ENCODE measurements at places on chromosomes 7 and 10.

DNA sequence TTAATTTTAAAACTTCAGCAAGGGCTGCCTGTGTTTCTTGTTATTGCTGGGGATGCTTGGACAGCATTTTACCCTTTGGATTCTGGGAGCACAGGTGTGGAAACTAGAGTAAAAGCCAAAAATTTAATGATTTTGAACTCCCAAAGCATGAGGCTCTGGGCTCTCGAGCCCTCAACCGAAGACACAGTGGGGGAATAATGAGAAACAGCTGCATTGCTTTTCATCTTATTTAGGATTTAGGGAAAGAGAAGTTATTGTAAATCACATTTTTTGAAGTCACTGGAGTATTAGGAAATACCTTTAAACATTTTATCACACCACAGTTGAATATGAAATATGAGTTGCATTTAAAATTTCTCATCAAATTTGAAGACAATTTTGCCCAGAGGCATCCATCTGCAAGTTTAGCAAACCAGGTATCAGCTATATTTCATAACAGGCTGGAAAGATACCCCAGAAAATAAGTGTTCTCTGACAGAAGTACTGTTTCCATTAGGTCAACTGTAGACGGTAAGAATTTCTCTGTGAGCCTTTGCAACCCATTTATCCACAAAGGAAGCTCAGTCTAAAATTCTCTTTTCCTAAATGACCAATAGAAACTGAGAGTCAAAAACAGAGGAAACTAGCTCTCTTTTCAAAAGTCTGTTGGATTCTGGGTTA, 290.6 kb upstream of the PHYHIPL start:
- DNase-seq = no peak

DNA sequence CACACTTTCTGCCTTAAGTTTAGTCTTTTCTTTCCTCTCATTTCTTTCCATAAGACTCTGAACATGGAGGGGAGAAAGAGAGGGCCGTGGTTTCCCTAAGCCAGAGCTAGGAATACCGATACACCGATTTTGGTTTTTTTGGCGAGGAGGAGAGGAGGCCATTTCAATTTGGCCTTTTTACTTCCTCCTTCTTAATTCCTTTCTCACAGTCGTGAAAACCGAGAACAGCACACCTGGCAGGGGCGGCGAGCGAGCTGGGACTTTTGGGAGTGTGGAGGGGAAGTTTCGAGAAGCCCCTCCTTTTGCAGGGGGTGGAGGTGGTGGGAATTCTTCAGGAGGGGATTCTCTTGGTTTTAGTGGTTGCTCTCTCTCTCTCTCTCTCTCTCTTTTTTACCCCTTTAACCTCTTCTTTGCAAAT, 6.2 kb downstream of the GATA3 start:
- DNase-seq = no peak

- peak; percentile 63 for DNase-seq
Observed at GRCh38 chr10:88913127-88913526, 33.1 kb downstream of the STAMBPL1 start.

- no peak for DNase-seq
Observed at GRCh38 chr7:50533866-50534265, 31.3 kb downstream of the DDC start.

- no peak for DNase-seq
Observed at GRCh38 chr10:62433901-62434300, 59.7 kb downstream of the ZNF365 start.

DNA sequence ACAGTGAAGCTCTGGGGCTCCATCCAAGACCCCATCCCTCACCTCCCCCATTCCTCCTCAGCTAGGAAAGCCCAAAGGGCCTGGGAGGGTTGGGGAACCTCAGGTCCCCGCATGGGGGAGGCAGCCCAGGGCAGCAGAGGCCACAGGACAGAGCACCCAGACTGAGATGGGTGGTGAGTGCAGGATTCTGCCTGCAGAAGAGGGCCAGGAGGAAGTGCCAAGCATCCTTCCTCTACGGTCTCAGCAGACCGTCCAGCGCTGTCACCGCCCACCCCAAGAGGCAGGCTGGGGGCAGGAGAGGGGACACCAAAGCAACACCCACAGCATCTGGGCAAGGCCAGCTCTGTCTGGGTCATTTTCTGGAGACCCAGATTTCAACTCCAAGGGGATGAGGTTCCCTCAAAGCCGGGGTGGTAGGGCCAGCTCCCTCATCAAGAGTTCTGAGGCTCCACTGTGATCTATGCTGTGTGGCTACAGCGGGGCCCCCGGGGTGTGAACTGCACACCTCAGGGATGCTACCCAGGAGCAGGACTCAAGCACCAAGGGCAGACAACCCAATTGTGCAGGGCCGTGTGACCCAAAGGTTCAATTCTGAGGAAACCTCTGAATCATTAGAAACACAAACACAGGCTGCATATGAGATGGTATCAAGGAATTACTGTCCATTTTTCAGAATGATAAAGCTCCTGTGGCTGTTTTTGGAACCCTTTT, 46.8 kb downstream of the CAMK2B start:
- DNase-seq = no peak

DNA sequence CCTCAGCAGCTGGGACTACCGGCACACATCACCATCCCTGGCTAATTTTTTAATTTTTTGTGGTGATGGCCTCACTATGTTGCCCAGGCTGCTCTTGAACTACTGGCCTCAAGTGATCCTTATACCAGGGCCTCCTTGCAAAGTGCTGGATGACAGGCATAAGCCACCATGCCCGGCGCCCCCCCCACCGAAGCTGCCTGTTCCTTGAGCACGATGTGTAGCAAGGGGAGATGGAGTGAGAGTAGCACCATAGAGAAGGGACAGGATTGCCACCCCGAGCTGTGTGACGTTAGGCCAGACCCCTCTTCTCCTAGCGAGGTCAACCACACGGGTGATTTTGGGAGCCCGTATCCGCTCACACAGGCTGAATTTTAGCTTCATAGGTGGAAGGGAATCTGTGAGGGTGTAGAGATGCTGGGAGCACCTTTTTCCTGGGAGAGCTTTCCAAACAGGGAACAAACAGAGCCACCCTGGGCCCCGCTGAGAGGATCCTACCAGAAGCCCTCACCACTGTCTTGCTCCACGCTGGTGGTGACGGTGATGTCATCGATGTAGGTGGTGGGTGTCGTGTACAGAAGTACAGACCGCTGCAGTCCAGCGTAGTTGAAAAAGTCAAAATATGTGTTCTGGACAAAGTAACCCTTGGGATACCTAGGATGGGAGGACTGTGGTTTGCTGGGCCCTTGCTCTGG, 3.0 kb downstream of the GUSB start:
- no peak for DNase-seq

GRCh38 chr10:86447432-86447831, 74.2 kb downstream of the WAPL start:
- no peak for DNase-seq

DNA sequence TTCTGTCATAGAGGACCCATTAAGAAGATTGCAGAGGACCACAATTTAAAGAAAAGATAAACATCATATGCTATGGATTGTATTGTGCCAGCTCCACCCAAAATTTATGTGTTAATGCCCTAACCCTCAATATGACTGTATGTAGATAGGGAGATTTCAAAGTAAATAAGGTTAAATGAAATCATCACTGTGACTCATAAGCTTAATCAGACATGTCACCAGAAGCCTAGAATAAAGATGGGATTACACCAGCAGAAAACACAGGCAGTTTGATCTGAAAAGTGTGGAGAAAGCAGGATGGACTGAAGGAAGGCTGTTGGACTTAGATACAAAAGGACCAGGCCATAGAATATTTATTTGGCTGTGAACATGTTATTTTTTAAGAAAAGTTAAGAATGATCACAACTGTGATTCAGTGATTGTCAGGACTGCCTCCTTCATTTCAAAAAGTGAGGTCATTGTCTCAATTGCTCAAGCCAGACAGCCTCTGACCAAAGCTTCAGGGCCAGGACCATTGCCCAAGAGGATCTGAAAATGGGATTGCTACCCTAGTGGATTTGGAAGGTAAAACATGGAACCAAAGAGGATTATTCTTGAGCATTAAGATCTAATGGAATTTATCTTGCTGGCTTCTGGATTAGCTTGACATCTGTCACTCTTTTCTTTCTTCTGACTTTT, 270.8 kb upstream of the POM121L12 start:
- DNase-seq = no peak

DNA sequence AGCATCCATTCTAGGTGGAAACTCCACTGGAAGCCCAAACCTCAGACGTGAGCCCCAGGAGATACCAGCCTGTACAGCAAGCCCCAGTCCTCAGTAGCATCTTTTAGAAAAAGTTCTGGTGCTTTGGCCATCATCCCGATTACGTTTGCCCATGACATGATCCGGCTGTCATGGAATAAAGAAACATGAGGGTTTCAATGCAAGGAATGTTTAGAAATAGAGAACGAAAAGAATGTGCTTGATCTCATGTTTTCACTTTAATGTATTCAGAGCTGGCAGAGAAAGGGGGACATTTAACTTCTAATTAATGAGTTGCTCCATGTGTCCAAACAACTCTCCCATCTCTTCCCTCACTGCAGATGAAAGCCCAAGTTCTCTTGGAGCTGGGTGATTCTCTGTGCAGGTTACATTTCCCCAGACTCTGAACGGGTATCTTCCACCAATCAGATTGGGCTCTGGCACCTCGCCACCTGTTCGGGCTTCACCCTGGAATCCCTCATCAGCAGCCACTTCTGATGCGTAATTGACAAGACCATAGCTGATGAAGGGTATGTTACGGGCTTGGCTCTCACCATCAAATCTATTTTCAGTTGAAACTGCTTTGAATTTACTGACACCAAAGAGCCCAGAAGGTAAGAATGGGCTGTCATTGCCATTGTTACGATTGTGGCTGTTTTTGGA, 165.3 kb downstream of the PLXNA4 start:
- DNase-seq = no peak

GRCh38 chr10:58531084-58531695, 18.5 kb downstream of the BICC1 start:
- peak; percentile 1 for DNase-seq

DNA sequence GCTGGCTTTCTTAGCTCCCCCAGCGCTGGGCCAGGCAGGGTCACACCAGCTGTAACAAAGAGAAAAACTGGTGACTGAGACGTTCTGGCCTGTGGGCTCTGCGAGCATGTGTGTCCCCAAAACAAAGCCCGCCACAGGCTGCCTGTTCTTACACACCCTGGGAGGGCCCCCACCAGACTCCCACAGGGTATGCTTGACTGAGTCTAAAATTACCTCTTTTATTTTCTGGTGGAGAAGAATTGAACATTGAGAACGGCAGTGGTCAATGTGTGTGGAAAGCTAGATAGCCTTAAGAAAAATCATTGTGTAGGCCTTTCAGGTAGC, 808 bp downstream of the C10orf71 start:
- DNase-seq = no peak

DNA sequence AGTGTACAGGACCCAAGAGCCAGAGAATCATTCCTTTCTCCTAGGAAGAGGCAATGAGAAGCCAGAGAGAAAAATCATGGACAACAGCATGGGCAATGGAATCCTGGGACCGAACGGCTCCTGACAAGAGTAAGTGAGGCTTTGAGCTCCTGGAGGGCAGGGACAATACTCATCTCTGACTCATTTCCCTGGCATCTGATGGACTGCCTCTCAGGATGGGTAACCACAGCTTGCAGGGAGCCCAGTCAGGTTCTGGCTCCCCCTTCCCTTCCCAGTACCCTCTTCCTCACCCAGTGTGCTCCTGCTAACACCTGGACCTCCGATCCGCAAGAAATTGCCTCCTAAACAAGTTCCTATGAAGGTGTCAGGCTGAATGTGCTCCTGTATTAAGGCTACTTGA, 51.2 kb upstream of the SORCS3 start:
- DNase-seq = no peak

Data from NCI-H187 treated with DMSO at 0.1 percent for 48 hours (cell line).